ENCODE measurements at places on chromosomes 3 and 15.

DNA sequence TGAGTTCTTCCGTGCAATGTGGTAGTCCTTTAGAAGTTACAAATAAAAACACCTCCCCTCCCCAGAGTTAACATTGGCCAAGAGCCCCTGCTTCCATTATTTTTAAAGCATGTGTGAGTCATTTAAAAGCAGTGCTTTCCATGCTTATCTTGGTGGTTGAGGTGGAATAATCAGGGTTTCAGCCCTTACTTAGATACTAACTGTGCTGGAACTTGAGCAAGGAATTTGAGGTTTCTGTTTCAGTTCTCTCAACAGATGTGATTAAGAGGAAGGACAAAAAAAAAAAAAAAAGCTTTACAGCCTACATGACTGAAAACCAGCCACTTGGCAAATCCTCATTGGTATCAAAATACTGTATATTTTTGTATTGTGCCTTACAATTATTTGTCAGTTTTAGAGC lies 64.5 kb downstream of the CGNL1 start:
- no peak for DNase-seq

- DNase-seq = no peak
These were observed 39.3 kb downstream of the RHCG start for GRCh38 chr15:89457086-89457485.

DNA sequence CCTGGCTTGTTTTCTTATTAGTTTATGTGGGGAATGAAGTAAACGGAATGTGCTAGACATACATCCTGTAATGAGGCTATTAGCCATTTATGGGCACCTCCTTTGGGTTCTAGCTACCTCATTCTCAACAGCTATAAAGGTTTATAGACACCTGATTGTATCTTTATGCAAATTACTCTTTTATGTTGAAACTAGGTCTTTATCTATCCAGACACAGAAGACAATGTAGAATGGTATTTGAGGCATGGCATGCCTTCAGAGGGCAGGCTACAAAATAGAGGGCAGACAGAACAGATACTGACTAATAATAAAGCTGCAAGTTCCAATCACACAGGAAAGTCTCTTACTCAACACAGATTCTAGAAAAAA lies 27.1 kb downstream of the TBC1D2B start:
- no peak for DNase-seq

DNA sequence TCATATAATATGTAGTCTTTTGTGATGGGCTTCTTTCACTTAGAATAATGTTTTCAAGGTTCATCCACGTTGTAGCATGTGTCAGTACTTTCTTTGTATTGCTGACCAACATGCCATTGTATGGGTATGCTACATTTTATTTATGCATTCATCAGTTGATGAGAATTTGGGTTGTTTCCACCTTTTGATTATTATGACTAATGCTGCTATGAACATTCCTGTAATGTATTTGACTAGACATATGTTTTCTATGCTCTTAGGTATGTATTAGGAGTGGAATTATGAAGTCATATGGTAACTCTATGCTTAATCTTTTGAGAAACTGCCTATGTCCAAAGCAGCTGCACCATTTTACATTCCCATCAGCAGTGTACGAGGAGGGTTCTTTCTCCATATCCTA lies 3.2 kb upstream of the PODXL2 start:
- no peak for DNase-seq

DNA sequence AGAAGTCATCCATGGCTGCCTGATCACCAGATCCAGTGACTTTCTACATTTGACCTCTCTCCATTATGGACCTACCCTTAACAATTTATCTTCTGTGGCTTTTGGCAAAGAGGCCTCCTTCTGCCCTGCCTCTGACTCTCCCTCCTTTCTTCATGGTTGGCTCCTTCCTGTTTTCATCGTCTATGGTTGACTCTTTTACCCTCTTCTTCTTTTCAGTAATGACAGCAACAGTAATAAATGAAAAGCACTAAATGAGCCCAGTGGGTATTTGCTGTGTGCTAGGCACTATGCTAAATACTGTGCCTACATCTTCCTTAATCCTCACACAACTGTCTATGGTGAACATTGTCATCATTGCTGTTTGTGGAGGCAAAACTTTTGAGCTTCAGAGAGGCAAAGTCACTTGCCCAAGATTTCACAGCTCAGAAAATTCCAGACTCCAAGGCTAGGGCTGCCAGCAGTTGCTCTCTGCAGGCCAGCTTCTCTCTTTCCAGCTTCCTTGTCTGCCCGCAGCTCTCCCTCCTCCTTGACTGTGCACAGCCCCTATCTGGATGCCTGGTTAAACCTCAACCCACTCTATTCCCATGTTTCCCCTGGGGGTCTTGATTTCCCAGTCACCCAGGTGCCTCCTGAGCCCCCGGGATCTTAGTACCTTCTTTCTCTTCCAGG lies 24.6 kb downstream of the ITPR1 start:
- DNase-seq = no peak

- no peak for DNase-seq
These were observed 578 bp downstream of the OIP5 start for GRCh38 chr15:41331833-41332193.

DNA sequence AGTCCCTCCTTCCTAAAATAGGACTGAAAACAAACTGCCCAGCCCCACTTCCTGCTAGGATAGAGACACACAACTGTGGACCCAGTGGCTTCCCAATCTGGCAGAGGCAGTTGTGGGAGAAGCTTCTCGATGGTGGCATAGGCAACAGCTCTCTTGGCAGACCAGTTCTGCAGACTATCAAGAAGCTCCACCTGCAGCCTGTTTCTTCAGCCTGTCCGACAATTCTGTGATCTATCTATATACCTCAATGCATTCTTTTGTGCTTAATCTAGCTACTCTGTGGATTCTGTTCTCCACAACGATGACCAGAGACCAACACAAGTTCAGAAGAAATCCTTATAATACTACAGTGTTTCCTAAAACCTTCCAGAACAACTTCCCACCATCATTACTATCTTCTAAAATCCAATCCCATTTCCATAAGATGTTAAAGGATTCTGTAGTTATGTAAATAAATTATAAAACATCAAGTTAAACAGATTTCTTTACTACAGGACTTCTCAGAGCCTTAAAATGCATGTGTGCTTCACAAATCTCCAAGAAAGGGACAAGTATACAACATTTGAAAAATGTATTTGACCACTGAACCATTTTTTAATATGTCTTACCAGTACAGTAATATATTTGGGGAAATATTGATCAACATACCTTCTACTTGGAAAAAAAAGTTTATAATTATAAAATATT lies 57.7 kb downstream of the IGF2BP2 start:
- no peak for DNase-seq

- DNase-seq = no peak
These were observed 34.8 kb downstream of the MCF2L2 start for GRCh38 chr3:183393625-183394024.

DNA sequence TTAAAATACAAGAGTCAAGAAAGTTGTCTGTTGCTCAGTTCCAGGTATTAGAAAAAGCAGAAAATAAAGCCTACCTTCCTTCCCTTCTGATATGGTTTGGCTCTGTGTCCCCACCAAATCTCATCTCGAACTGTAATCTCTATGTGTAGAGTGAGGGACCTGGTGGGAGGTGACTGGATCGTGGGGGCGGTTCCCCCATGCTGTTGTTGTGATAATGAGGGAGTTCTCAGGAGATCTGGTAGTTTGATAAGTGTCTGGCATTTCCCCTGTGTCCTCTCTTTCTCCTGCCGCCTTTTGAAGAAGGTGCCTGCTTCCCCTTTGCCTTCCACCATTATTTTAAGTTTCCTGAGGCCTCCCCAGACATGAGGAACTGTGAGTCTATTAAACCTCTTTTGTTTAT lies 288.8 kb upstream of the LMCD1 start:
- DNase-seq = no peak

DNA sequence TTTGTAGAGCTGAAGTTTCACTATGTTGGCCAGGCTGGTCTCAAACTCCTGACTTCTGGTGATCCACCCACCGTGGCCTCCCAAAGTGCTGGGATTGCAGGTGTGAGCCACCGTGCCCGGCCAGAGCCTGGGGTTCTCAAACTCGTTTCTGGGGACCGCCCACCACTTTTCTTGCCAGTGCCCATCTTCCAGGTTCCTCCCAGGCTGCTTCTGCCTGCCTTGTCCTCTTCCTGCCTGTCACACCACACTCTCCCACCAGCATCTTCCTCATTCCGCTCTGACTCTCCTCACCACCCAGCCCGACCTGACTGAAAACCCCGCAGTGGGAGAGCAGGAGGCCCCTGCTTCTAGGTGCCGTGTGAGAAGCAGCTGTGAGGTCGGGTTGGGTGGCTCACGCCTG lies 3.1 kb upstream of the DYNLT2B start:
- no peak for DNase-seq

GRCh38 chr3:38552364-38552763 lies 56.2 kb downstream of the EXOG start:
- DNase-seq = no peak

DNA sequence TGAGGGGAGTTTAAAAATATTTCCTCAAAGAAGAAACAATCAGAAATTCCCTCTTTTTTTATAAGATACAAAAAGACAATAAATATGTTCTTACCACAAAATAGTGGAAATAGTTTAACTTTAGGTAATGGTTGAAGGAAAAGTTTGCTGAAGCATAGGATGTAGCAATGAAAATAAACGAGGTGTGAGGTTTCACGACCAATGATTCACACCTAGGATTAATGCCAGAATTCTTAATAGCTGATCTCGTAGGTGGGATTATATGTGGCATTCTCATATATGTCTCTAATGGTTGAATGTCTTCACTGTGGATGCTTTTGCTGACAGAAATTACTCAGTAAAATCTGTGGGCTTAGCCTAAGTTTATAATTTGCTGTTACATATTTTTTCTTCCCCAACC lies 467.7 kb downstream of the FGF12 start:
- DNase-seq = no peak

DNA sequence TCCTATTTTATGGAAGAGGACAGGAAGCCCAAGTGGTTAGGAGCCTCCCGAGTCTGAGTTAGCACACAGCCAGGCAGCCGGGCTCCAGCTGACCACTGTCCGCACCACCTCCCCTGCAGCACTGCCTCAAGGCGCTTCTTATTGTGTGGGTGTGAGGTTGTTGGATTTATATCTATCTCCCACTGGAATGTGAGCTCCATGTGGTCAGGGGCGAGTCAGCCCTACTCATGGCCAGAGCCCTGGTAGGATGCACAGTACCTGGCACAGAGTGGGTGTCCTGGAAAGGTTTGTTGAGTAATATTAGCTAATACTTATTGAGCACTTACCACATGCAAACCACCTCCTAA lies 9.7 kb upstream of the FBLN2 start:
- no peak for DNase-seq

DNA sequence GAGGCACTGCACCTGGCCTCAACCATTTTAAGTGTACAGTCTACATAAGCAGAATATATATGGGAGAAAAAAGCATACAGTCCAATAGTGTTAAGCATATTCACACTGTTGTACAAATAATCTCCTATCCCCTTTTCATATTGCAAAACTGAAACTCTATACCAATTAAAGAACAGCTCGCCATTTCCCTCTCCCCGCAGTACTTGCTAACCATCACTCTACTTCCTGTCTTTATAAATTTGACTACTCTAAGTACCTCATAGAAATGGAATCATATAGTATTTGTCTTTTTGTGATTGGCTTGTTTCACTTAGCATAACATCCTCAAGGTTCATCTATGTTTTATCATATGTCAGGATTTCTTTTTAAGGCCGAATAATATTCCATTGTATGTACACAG lies 21.6 kb upstream of the TASOR start:
- no peak for DNase-seq

DNA sequence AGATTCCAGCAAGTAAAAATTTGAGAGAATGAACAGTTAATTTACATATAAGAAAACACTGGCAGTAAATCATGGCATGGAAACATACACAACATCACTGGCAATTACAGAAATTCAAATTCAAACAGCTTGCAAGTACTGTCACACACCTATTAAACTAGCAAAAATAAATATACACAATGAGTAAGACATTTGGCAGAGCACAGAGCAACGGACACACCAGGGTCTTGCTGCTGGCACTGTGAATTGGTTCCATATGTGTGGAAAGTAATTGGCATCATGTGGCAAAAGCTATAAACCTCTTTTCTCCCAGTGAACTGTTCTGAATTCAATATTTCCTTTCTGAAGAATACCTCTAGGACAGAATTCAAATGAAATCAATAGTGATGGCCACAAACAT lies 78.3 kb downstream of the LRRK1 start:
- DNase-seq = no peak

GRCh38 chr15:64912379-64913325 lies 950 bp downstream of the ANKDD1A start:
- DNase-seq = no peak

DNA sequence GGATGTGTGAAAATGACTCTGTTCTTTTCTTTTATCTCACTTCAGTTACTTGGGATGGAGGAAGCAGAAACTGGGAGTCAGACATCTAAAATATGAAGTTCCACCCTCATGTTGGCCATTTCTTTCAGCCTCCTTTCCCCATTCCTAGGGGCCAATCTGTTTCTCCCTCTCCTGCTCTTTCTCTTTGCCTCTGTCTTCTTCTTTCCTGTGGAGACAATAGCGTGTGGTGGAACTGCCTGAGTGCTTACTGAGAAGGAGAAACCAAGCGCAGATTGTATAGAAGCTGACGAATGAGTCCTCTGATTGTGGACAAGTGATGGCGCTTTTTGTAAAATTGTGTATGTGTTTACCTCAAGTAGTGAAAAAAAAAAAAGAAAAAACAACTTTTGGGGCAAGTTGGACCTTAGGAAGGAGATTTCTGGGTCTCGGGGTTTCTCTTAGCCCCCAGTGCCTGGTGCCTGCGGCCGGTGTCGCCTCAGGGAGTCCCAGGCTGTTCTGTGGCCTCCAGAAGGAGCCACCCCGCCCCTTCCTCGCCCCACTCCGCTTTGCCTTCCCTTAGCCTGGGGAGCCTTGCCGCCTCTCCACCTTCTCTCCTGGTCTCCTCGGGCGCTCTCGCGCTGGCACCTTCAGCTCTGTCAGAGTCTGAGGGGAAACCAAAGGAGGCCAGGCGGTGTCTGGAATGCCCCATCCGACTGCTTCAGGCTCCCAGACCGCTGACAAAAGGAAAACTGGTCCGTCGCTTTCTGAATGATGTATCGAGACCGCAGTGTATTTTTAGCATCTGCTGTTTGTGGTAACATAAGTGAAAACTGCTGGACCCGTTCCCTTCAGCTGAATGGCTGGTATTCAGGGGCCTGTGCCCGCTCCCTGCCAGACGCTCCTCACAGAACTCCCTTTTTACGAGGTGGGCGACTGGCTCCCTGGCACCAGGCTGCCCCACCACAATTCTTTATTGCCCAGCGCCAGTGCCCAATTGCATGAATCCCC lies 30.1 kb downstream of the SCG5 start:
- DNase-seq = no peak

- no peak for DNase-seq
These were observed 9.6 kb upstream of the KLF13 start for GRCh38 chr15:31317017-31317416.

DNA sequence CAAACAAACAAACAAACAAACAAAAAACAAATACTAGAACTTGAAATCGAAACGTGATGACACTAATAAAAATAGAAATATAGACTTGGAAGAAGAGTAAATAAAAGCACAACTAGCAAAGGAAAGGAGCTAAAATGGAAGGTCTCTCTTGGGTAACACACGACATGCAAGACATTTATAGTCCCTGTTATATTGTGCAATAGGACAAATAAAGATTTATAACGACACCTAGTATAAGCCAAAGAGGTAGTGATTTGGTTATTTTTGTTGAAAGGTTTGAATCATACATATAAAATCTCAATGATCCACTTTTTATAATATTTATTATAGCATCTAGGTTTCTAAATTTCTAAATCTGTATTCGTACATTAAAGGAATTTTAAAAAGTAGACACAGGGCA lies 349.6 kb downstream of the CHST2 start:
- DNase-seq = no peak
